Activated CD8-positive, alpha-beta memory T cell treated with anti-CD3 and anti-CD28 coated beads, Interleukin-2, amount 50 U/mL, for 4 hours (primary cell): ENCODE measurements at places on chromosomes 12 and 14.

DNA sequence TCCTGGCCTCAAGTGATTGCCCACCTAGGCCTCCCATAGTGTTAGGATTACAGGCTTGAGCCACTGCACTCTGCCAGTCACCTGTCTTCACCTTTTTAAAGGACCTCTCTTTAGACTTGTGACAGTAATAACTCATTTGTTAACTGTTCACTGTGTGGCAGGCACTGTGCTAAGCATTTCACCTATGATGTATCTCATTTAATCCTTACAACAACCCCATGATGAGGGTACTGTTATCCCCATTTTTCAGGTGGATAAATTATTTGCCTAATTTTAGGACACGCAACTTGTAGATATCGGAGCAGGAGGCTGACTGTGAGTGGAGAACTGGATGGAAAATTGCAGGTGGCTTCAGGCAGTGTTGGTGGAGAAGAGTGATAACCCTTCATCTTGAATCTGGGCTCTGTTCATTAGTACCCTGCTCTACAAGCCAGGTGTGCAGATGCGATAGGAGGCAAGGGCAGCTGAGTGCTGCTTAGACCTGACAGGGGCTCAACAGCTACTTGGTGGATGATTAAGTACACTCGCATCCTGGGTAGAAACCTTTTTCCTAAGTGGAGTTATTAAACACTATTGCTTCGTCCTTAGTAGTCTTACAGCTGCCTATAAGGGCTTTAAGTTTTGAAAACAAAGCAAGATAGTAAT lies 2.7 kb downstream of the TCTN1 start:
- DNase-seq = no peak

DNA sequence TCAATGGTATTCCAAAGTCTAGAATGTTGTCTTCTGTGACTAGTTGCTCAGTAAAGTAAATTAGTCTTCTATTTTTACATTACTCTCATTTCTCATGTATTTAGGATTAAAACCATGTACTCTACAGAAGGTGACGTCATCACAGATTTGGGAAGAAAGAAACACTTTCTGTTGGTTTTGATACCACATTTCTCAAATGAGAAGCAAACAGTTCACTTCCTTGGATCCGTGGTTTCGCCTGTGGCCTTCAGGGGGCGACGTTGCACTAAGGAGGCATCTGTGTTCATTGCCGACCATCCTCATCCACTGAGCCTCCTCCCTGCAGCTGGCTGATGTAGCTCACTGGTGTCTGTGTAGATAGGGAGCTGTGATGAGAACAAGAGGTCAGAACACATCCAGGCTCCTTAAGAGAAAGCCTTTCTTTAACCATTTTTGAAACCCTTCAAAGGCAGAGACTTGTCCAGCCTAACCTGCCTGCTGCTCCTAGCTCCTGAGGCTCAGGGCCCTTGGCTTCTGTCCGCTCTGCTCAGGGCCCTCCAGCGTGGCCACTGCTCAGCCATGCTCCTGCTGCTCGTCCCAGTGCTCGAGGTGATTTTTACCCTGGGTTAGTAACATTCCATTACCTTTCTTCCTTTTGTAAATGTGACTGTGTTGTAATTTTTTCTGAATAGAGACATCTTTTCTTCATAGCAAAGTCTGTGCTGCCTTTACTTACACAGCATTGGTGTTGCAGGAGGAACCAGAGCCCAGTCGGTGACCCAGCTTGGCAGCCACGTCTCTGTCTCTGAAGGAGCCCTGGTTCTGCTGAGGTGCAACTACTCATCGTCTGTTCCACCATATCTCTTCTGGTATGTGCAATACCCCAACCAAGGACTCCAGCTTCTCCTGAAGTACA lies 220.6 kb upstream of the OR4E1 start:
- DNase-seq = peak; percentile 45

GRCh38 chr12:15862840-15863239 lies 19.3 kb upstream of the STRAP start:
- no peak for DNase-seq

DNA sequence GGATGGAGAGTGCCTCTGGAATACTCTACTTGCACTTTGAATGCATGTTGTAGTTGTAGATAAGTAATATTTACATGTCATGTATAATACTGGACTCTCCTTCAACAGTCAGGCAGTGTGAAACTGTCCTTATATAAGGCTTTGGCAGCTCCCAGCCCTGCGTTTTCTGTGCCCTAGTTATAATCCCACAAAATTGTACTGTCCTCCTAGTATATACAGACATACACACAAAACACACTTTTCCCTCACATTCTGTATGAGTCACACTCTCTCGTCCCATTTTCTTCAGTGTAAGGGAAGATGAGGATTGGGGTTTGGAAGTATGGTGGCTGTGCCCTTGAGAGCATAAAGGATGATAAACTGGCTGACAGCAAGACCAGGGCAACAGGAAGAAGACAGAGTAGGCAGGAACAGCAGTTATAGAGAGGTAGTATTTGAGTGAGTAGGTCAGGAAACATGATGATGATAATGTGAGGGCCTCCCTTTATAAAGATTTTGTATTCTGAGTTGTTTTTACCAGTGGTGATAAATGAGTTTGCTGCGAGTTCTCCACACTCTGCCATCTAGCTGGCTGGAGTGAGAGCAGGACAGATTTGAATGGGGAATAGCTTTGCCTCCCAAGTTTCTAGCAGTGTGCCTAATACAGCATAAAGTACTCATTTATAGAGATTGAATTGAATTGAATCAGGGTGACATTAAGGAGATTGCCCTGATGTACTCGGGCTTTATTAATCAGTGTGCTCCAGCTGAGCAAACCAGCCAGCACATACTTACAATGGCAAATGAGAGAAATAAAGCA lies 5.0 kb downstream of the CREBL2 start:
- DNase-seq = no peak

GRCh38 chr12:127060310-127060847 lies 1206.6 kb upstream of the TMEM132C start:
- DNase-seq = no peak

DNA sequence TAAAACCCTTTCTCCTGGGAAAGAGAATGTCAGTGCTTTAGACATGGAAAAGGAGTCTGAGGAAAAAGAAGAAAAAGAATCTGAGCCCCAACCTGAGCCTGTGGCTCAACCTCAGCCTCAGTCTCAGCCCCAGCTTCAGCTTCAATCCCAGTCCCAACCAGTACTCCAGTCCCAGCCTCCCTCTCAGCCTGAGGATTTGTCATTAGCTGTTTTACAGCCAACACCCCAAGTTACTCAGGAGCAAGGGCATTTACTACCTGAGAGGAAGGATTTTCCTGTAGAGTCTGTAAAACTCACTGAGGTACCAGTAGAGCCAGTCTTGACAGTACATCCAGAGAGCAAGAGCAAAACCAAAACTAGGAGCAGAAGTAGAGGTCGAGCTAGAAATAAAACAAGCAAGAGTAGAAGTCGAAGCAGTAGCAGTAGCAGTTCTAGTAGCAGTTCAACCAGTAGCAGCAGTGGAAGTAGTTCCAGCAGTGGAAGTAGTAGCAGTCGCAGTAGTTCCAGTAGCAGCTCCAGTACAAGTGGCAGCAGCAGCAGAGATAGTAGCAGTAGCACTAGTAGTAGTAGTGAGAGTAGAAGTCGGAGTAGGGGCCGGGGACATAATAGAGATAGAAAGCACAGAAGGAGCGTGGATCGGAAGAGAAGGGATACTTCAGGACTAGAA lies 6.1 kb downstream of the PNN start:
- no peak for DNase-seq

- DNase-seq = no peak
These were observed 24.9 kb downstream of the FCF1 start for GRCh38 chr14:74737753-74738325.

GRCh38 chr12:111341426-111342065 lies 27.3 kb downstream of the PHETA1 start:
- no peak for DNase-seq

DNA sequence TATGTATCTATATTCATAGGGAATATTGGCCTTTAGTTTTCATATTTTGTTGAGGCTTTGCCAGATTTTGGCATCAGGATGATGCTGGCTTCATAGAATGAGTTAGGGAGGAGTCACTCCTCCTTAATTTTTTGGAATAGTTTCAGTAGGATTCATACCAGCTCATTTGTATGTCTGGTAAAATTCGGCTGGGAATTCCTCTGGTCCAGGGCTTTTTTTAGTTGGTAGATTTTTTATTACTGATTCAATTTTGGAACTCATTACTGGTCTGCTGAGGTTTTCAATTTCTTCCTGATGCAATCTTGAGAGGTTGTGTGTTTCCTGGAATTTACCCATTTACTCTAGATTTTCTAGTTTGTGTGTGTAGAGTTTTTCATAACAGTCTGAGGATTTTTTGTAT lies 175.2 kb downstream of the EPS8 start:
- DNase-seq = no peak

- DNase-seq = no peak
These were observed 22.2 kb upstream of the DIP2B start for GRCh38 chr12:50482571-50482970.

- DNase-seq = no peak
These were observed 4.8 kb upstream of the ING4 start for GRCh38 chr12:6667559-6668210.

DNA sequence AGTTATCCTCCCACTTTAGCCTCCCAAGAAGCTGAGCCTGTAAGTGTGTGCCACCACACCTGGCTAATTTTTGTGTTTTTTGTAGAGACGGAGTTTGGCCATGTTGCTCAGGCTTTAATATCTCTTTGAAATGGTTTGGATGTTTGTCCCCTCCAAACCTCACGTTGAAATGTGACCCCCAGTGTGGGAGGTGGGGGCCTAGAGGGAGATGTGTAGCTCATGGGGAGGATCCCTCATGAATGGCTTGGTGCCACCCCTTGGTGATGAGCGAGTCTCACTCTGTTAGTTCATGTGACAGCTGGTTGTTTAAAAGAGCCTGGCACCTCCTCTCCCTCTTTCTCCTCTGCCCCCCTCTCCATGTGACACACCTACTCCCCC lies 23.6 kb upstream of the TTC7B start:
- DNase-seq = no peak

DNA sequence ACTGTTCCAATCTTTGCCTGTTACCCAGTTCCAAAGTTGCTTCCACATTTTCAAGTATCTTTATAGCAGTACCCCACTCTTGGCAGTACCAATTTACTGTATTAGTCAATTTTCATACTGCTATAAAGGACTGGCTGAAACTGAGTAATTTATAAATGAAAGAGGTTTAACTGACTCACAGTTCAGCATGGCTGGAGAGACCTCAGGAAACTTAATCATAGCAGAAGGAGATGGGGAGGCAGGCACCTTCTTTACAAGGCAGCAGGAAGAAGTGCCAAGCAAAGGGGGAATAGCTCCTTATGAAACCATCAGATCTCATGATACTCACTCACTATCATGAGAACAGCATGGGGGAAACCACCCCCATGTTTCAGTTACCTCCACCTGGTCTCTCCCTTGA lies 215.0 kb downstream of the SNAPC1 start:
- DNase-seq = no peak

- no peak for DNase-seq
These were observed 10.3 kb downstream of the CCDC175 start for GRCh38 chr14:59566296-59566695.

- DNase-seq = no peak
These were observed 27.3 kb downstream of the PTPRB start for GRCh38 chr12:70609739-70610491.

DNA sequence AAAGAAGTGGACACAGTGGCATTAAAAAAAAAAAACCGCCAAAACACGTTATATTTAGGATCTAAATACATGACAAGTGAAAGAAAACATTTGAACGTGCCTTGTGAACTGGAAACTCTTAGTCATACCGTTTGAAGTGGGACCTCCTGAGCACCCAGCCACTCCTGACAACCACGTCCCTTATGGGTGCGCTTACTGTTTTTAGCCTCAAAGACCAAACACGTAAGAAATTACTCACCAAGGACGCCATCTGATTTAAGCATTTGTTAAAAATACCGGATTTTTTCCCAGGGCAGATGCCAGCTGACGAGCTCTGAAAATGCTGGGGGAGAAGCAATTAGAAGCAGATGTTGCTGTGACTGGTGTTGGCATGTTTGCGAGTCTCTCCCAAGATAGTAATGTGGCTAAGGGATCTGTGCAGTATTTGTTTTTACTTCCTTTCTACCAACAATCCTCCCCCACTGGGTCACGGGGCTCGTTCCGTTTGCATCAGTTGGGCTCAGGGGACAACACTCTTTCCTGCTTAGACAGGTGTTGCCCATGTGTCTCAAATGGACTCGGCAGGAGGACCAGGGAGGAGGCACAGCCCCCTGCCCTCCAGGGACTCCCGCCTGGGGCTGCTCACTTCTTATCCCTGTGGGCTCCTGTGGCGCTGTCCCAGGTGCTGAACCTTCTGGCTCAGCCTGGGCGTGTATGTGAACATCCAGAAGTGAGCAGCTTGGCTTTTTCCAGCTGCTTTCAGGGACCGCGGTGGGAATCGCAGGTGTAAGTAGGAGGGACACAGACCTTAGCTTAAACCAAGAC lies 101.0 kb downstream of the BEGAIN start:
- peak; percentile 58 for DNase-seq

DNA sequence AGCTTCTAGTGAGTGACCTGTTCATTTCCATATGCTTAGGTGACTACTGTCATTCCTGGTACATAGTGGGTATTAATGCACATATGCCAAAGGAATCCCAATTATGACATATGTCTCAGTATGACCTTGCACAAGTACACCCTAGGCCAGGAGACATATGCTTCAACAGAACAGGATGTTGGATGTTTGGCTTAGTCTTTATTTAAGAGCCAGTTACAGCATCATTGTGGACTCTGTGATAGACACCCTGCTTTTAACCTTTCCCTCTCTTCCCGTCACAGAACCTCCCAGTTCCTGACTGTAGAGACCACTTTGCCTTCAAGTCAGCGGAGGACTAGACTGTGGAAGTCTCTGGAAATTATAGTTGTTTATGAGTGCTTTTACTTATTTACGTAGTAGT lies 72.9 kb downstream of the DAAM1 start:
- DNase-seq = no peak

GRCh38 chr12:113634474-113634873 lies 162.8 kb upstream of the LHX5 start:
- DNase-seq = no peak

- no peak for DNase-seq
These were observed 9.5 kb upstream of the CDK17 start for GRCh38 chr12:96409731-96410130.

DNA sequence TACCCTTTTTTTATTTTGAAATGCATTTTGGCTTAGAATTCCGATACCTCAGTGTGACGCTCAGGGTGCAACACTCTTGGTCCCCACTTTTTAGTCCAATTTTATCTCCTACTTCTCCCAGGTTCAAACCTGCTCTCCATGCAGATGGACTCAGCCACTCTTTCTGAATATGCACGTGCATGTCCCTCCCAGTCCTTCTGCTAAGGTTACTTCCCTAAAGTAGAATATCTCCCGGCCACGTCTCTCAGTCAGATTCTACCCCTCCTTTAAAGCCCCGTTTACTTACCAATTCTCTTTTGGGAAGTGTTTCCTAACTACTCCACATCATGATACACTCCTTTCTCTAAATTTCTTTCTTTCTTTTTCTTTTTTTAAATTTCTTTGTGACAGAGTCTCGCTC lies 15.5 kb upstream of the PARP11 start:
- no peak for DNase-seq

GRCh38 chr14:73958591-73958990 lies 8.5 kb downstream of the COQ6 start:
- no peak for DNase-seq

- no peak for DNase-seq
These were observed 46.6 kb downstream of the ATF7 start for GRCh38 chr12:53579545-53579955.
